NCI-H187 treated with DMSO at 0.1 percent for 48 hours (cell line): ENCODE measurements at places on chromosomes 16 and 17.
A peak's percentile ranks its signal among the peaks of the same experiment; 100 is the strongest.

DNA sequence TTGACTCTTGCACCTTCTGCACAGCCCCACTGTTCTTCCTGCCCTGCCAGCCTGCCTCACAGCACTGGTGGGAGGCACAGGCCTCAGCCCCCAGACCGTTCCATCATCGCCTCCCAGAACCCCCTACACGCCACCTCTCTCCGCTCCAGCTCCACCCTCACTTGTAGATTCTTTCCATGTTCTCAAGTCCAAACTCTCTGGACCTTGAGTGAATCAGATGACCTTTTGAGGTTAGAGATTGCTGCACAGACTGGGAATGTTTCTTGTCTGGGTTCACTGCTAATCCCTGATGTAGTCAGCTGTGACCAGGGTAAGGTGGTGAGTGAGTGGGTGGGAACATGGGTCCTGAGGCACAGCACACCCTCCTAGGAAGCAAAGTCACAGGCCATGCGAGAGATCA lies 272.4 kb downstream of the IRF8 start:
- no peak for DNase-seq

DNA sequence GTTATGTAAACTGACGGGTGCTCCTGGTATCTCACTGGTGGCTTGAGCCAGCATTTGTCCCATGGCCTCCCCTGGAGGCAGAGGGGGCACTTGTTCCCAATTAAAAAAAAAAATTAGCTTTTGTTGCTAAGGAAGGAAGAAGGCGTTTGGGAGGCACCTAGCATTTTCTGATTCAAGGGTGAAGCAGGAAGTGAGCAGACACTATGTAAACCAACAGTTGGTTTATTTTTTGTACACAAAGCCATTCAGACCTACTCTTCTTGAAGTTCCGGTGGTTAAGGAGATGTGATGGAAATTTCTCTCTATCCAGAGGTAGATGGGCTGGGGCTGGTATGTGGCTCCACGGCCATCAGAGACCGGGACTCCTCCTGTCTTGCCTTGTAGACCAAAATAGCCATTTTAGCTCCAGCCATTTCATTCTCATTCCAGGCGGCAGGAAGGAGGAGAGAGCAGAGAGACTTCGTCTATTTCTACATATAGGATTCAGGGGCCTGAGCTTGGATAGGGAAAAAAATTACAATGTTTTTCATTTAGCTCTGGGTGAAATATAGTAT lies 103.0 kb downstream of the SNX29 start:
- no peak for DNase-seq

- DNase-seq = no peak
These were observed 99.5 kb upstream of the DHX40 start for GRCh38 chr17:59465949-59466307.

DNA sequence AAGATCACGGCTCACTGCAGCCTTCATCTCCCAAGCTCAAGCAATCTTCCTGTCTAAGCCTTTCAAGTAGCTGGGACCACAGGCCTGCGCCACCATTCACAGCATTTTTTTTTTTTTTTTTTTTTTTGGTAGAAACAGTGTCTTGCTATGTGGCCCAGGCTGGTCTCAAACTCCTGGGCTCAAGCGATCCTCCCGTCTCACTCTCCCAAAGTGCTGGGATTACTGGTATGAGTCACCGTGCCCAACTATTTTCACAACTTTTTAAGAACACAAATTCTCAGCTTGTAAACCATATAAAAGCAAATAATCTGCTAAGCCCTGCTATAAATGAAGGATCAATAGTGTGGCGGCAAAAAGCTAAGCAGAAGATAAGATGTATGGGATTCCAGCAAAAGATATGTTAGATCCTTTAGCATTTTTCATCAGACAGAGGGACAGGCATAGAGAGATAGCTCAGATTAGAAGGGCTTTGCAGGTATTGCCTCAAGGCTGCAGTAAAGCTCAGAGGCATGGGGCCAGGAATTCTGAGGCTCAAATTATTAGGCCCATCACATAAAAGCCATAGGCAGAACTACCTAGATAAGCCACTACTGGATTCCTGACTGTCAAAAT lies 55.1 kb downstream of the EMP2 start:
- DNase-seq = no peak

- DNase-seq = no peak
These were observed 222.6 kb upstream of the CPHXL start for GRCh38 chr16:75948886-75949285.

- DNase-seq = no peak
These were observed 1.1 kb upstream of the SLC16A5 start for GRCh38 chr17:75086496-75087181.

DNA sequence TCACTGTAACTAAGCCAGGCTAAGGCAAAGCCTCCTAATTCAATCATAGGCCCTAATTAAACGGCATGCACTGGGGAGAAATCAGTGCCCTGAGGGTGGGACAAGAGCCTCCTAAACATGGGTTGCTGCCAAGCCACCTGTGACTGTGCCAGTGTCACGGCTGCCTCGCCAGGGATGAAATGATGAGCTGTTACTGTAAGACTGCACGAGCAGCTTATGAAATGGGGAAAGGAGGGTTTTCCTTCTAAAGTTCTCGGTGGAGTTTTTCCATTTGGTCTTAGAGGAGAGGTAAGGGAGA lies 12.7 kb downstream of the TMEM11 start:
- DNase-seq = no peak

DNA sequence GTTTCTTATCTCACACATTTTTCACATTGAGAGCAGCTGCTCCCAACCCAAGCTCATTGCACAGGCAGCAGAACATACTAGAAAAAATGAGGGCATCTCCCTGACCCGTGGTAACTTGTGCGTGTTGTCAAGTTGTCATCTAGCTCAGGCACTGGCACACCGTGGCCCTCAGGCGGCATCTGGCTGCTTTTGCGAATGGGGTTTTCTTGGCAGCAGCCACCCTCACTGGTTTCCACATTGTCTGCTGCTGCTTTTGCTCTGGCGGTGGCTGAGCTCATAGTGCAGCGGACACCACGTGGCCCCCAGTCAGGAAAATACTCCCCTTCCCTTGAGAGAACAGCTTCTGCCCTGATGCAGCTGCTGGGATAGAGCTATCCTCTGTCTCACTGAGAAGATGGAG lies 9.4 kb upstream of the TEDC2 start:
- no peak for DNase-seq

DNA sequence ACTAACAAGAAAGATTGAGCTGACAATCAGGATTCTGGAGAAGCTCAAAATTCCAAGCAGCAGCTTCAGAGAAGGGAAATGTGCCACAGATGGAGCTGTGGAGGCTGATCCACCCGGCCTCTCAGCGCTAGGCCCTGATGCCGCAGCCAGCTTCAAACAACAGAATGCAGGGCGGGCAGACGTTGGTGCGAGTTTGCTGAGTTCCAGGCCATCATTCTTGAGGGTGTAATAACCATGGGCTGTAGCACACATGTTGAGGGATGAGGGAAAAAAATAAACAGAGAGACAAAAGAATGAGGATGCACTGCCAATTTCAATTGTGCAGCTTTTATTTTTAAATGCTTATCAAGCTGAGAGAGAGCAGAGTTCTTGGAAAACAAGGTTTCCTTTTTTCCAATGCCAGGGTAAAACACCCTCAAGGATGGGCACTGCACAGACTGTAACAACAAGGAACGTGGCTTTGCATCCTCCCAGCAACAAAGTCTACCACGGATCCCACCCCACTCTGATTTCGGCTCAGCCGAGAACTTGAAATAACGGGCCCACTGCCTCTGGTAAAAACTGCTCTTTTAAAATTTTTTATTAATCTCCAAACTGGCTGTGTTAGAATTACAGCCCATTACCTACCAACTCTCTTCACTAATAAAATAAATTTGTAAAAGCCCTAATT lies 90.2 kb downstream of the SMG6 start:
- DNase-seq = no peak

GRCh38 chr16:89371968-89372634 lies 118.3 kb downstream of the ANKRD11 start:
- DNase-seq = no peak

DNA sequence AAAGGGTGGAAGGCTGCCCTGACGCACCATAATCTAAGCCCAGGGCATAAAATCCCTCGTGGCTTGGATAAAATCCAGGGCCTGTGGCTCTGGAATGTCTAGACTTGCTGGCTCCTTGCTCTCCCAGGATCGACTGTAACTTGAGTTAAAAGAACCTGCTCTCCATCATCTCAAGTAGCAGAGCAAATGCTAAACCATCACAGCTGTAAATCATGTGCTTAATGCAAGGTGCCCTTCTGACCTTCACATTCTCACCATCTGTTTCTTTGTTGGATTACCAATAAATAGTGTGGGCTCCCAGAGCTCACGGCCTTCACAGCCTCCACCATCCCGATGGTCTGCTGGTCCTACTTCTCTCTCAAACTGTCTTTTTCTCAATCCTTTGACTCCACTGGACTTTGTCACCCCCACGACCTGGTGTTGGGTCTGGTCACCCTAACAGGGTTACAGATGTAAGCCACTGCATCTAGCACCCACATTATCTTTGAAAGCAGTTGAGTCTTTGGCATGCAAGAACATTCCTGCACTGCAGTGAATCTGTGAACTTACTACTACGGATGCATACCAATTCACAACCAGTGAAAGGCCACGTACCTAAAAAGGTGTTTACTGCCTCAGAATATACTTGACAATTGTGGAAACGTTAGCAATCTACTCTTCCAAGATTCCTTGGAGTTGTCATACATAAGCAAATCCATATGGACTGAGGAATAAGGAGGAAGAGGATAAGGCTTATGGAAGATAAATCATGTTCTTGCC lies 15.3 kb downstream of the RSL1D1 start:
- DNase-seq = no peak

DNA sequence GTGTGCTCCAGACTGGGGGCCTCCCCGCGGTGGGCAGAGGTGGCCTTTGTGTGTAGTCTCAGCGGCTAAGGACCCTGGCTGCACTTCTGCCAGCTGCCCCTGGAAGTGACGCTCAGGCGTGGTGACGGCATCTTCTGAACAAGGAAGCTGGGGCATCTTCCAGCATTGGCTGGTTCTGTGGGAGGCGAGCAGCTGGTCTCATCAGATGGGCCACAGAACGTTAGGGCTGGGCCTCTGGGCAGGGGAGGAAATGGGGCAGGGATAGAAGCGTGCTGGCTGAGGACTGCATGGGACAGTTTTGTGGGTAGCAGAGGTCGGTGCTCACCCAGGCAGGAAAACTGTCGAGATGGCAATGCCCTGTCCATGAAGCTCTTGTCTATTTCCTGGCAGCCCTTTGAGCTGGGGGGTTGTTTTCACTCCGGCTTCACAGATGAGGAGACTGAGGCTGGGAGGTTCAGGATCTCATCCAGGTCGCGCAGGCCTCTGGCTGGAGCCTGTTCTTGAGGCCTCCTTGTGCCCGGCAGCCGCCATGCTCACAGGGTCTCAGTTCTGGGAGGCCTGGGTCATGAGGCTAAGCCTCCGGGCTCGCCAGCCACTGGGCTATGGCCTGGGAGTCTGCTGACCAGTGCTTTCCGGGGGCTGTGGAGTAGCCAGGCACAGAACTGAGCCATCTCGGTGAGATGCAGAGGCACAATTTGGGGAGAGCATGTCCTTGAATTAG lies 16.3 kb downstream of the IRF8 start:
- DNase-seq = no peak

- no peak for DNase-seq
These were observed 1.8 kb upstream of the NPRL3 start for GRCh38 chr16:140175-140857.

GRCh38 chr17:17853811-17854447 lies 17.1 kb upstream of the SREBF1 start:
- DNase-seq = no peak

DNA sequence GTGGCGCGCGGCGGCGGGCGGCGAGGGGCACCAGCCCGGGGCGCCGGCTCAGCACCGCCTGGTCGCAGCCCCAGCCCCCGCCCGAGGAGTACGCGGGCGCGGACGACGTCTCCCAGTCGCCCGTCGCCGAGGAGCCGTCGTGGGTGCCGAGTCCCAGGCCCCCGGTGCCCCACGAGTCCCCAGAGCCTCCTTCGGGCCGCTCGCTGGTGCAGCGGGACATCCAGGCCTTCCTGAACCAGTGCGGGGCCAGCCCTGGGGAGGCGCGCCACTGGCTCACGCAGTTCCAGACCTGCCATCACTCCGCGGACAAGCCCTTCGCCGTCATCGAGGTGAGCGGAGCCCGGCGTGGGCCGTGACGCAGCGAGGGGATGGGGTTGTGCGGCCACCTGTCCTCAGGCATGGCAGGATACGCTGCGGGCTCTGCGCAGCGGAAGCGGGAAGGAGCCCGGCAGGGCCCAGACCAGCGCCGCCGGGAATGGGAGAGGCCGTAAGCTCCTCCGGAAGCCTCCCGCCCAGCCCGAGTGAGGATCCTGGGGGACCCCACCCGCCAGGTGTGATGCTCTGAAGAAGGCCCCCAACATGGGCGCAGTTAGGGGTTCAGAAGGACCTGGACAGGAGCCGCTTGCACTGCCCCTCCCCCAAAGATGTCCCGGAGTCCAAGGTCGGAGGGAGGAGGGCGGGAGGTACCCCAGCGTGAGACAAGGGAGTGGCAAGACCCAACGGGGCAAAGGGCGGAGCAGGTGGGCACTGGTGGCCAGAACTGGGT lies 522 bp downstream of the NAGS start:
- DNase-seq = no peak

GRCh38 chr17:33049781-33050414 lies 58.3 kb downstream of the SPACA3 start:
- DNase-seq = no peak

DNA sequence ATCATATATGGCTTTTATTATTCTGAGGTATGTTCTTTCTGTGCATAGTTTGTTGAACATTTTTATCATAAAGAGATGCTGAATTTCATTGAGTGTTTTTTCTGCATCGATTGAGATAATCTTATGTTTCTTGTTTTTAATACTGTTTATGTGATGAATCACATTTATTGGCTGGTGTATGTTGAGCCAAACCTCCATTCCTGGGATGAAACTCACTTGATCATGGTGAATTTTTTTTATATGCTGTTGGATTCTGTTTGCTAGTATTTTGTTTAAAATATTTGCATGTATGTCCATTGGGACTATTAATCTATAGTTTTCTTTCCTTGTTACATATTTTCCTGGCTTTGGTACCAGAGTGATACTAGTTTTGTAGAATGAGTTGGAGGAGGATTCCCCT lies 500.2 kb downstream of the CDH11 start:
- DNase-seq = no peak

GRCh38 chr17:44314869-44315661 lies 6.7 kb downstream of the RUNDC3A start:
- no peak for DNase-seq

DNA sequence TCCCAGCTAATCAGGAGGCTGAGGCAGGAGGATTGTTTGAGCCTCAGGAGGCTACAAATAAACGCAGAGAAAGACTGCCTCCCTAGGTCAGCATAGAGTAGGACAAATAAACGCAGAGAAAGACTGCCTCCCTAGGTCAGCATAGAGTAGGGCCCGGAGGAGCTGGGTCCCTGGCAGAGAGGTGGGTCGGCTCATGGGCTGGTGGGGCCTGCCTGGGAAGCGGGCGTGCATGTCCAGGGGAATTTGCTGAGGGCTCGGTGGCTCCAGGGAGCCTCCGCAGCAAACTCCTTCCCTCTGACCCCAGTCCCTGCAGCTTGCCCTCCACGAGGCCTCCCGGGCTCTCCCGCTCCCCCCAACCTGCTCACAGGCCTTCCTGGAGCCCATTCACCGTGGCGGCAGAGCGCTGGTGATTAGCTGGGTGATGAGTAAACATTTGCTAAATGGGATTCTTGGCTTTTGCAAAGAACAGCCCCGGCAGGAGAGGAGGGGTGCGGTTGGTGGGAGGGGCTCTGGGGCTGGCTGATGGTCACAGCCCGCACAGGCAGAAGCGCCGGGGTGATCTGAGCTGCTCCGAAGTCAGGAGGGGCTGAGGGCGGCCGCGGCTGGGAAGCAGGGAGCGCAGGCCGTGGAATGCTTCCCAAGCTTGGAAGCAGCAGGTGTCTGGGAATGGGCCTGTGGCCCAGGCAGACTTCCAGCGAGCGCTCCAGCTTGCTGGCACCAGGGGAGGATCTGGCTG lies 93.1 kb downstream of the RTN4RL1 start:
- DNase-seq = peak; percentile 45

- DNase-seq = no peak
These were observed 92.9 kb upstream of the ZNF750 start for GRCh38 chr17:82932518-82933310.
